ENCODE measurements at places on chromosomes 3 and 15.

GRCh38 chr15:38486936-38487335 lies 33.0 kb downstream of the FAM98B start:
- no peaks in the 10 kb centered on the region for H3K27me3 ChIP-seq
- peaks cover 3% of the 10 kb centered on the region for H3K4me1 ChIP-seq
- H3K36me3 ChIP-seq: peaks cover 11% of the 10 kb centered on the region
- peak overlapping the region; percentile 62 for H3K27ac ChIP-seq

DNA sequence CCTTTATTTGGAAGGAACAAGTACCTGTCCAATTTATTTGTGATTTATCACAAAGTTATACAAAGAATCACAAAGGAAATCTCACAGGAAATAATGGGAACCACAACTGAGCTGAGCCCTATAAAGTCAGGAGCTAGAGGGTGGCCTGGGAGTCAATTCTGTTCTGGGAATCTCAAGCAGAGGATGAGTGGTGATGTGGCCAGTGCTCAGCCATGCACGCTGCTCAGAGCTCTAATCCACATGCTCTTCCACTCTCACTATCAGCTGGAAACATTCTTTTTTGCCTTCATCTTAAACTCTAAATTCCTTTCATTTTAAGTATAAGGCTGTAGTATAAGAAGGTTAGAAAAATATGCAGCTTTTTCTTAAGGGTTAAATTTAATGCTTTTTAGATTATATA lies 36.6 kb downstream of the UACA start:
- H3K4me1 ChIP-seq: no peaks in the 10 kb centered on the region
- no peaks in the 10 kb centered on the region for H3K36me3 ChIP-seq
- no peak overlapping the region for H3K4me3 ChIP-seq
- H3K27ac ChIP-seq: no peak overlapping the region

- H3K4me3 ChIP-seq: no peak overlapping the region
- H3K27me3 ChIP-seq: no peaks in the 10 kb centered on the region
- H3K27ac ChIP-seq: no peak overlapping the region
- H3K4me1 ChIP-seq: no peaks in the 10 kb centered on the region
- no peaks in the 10 kb centered on the region for H3K36me3 ChIP-seq
These were observed 200.0 kb upstream of the UBE2E2 start for GRCh38 chr3:23002836-23003732.

GRCh38 chr3:169634618-169635236 lies 28.8 kb downstream of the MECOM start:
- H3K36me3 ChIP-seq: no peaks in the 10 kb centered on the region
- H3K4me3 ChIP-seq: no peak overlapping the region
- H3K27me3 ChIP-seq: peaks cover 18% of the 10 kb centered on the region
- DNase-seq: no peak
- no peaks in the 10 kb centered on the region for H3K4me1 ChIP-seq
- H3K27ac ChIP-seq: no peak overlapping the region

- peaks cover 12% of the 10 kb centered on the region for H3K27me3 ChIP-seq
- H3K4me1 ChIP-seq: no peaks in the 10 kb centered on the region
- DNase-seq: no peak
- peak overlapping the region; percentile 88 for H3K27ac ChIP-seq
- peaks cover 6% of the 10 kb centered on the region for H3K36me3 ChIP-seq
These were observed 41.5 kb downstream of the LYZL4 start for GRCh38 chr3:42368861-42369260.

DNA sequence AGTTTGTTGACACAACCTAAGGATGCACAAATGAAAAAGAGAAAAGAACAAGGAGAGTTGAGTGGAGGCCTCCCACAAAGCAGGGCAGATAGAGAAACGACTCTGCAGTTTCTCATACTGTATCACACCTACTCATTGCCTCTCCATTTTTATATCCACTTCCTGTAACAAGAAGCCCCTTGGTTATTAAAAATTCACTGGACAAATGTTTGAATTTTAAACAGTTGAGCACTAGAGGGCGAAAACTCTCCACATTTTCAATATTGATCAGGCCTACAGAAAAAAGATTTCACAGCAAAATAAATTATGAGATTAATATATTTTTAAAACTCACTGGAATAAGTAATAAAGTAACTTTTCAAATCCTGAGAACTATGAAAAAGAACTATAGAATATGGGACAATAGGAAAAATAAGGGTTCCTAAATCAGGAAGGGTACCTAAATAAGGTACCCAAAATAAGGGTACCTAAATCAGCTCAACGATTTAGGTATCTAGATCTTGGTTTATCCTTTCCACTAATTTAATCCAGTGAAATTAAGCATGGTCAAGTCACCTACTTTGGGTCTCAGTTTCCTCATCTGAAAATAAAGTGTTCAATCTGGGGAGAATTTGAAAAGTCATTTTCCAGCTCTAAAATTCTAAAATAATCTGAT lies 47.0 kb upstream of the PPIB start:
- no peak overlapping the region for H3K4me3 ChIP-seq
- no peaks in the 10 kb centered on the region for H3K4me1 ChIP-seq
- H3K36me3 ChIP-seq: peaks cover 11% of the 10 kb centered on the region
- H3K27ac ChIP-seq: no peak overlapping the region
- DNase-seq: no peak
- H3K27me3 ChIP-seq: no peaks in the 10 kb centered on the region

DNA sequence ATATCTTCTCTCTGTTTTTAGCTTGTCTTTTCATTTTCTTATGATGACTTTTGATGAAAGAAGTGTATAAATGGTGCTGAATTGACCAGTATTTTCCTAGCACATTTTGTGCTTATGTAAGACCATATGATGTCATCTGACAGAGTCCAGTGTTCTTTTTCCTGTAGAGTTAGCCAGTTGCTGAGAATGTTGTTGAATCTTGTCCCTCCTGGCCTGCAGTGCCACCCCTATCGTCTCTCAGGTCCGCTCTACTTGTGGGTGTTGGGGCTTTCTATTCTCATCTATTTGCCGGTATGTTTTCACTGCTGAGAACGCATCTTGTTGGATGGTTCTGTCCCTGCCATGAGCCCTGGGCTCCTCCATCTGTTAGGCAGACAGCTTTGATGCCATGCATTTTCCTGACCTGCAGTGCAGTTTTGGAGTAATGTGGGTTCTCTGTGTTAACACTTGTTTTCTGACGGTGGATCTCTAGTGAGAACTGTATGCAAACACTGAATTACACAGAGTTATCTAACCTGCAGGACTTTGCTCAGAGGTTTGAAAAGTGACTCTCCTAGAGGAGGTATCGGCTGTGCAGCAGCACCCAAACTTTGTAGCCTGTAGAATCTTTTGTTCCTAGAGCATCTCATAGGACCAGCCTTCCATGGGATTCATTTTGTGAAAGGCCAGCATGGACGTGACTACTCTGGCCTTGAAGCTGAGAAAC lies 44.6 kb downstream of the SLC6A20 start:
- H3K27me3 ChIP-seq: no peaks in the 10 kb centered on the region
- H3K27ac ChIP-seq: no peak overlapping the region
- no peak for DNase-seq
- H3K4me3 ChIP-seq: no peak overlapping the region

- peaks cover 5% of the 10 kb centered on the region for H3K36me3 ChIP-seq
- no peak for DNase-seq
- H3K27ac ChIP-seq: no peak overlapping the region
- peaks cover 25% of the 10 kb centered on the region for H3K27me3 ChIP-seq
- peaks cover 5% of the 10 kb centered on the region for H3K4me1 ChIP-seq
- H3K4me3 ChIP-seq: no peak overlapping the region
These were observed 41.2 kb downstream of the RGMA start for GRCh38 chr15:93047621-93048425.

GRCh38 chr3:133384331-133385027 lies 15.4 kb upstream of the BFSP2 start:
- H3K27ac ChIP-seq: no peak overlapping the region
- H3K27me3 ChIP-seq: peaks cover 7% of the 10 kb centered on the region
- H3K36me3 ChIP-seq: no peaks in the 10 kb centered on the region
- H3K4me3 ChIP-seq: no peak overlapping the region
- no peak for DNase-seq
- peaks cover 3% of the 10 kb centered on the region for H3K4me1 ChIP-seq

GRCh38 chr3:25479727-25480010 lies 51.6 kb downstream of the RARB start:
- H3K4me3 ChIP-seq: no peak overlapping the region
- H3K27me3 ChIP-seq: peaks cover 3% of the 10 kb centered on the region
- no peaks in the 10 kb centered on the region for H3K4me1 ChIP-seq
- no peak overlapping the region for H3K27ac ChIP-seq
- H3K36me3 ChIP-seq: no peaks in the 10 kb centered on the region
- no peak for DNase-seq

- H3K36me3 ChIP-seq: no peaks in the 10 kb centered on the region
- no peaks in the 10 kb centered on the region for H3K27me3 ChIP-seq
- no peak overlapping the region for H3K4me3 ChIP-seq
- no peaks in the 10 kb centered on the region for H3K4me1 ChIP-seq
- no peak for DNase-seq
These were observed 175.9 kb downstream of the CNTN4 start for GRCh38 chr3:2274526-2274925.

GRCh38 chr3:74603292-74603691 lies 11.2 kb downstream of the CNTN3 start:
- no peaks in the 10 kb centered on the region for H3K36me3 ChIP-seq
- H3K4me3 ChIP-seq: no peak overlapping the region
- H3K27me3 ChIP-seq: no peaks in the 10 kb centered on the region
- H3K4me1 ChIP-seq: no peaks in the 10 kb centered on the region
- DNase-seq: no peak

- peaks cover 32% of the 10 kb centered on the region for H3K36me3 ChIP-seq
- H3K27me3 ChIP-seq: no peaks in the 10 kb centered on the region
- H3K27ac ChIP-seq: peak overlapping the region; percentile 89
- H3K4me3 ChIP-seq: peak overlapping the region; percentile 59
These were observed 28.0 kb downstream of the OSBPL10 start for GRCh38 chr3:31953091-31953490.

All from memory B cell (primary cell).